ENCODE measurements at places on chromosomes 6 and 20. TPM values are rescaled to one million over a fixed set of nuclear protein-coding genes. Genes with fewer than 3 reads are reported as not detected.

GRCh38 chr6:42251911-42252637, 34.4 kb upstream of the MRPS10 start:
- no peak for DNase-seq

GRCh38 chr6:169869301-169869700, 117.9 kb downstream of the ERMARD start:
- no peak for DNase-seq

- DNase-seq, result no peak
These were observed 666.6 kb upstream of the CITED2 start for GRCh38 chr6:140041056-140041455.

The POU3F2 gene
- total RNA-seq, result not detected

DNA sequence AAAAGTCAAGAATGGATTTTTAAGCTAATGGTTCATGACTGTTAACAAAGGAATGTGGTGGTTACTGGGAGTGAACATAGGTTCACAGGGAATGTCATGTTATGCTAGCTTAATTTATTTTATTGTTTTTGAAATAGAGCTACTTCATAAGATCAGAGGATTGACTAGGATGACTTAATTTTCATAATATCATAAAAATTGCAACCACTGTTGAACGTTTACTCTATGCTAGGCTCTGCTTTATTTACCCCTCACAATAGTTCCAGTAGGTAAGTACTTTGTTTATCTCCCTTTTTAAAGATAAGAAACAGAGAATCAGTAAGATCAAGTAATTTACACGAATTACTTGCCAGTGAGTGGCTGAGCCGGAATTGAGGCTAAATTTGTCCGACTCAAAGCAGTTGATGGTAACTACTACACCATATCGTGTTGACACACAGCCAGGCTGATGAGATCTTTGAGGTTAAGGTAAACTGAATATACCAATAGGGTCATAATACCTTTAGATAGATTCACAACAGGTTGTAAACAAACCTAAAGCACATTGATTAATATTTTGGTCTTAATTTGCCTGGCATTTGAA, 194.6 kb upstream of the CITED2 start:
- DNase-seq, result no peak

GRCh38 chr20:62837790-62838127, 20.9 kb downstream of the COL9A3 start:
- no peak for DNase-seq

GRCh38 chr6:26344658-26345057, 20.3 kb upstream of the BTN3A2 start:
- no peak for DNase-seq

The SH3BGRL2 gene
- 30.5 TPM for total RNA-seq

DNA sequence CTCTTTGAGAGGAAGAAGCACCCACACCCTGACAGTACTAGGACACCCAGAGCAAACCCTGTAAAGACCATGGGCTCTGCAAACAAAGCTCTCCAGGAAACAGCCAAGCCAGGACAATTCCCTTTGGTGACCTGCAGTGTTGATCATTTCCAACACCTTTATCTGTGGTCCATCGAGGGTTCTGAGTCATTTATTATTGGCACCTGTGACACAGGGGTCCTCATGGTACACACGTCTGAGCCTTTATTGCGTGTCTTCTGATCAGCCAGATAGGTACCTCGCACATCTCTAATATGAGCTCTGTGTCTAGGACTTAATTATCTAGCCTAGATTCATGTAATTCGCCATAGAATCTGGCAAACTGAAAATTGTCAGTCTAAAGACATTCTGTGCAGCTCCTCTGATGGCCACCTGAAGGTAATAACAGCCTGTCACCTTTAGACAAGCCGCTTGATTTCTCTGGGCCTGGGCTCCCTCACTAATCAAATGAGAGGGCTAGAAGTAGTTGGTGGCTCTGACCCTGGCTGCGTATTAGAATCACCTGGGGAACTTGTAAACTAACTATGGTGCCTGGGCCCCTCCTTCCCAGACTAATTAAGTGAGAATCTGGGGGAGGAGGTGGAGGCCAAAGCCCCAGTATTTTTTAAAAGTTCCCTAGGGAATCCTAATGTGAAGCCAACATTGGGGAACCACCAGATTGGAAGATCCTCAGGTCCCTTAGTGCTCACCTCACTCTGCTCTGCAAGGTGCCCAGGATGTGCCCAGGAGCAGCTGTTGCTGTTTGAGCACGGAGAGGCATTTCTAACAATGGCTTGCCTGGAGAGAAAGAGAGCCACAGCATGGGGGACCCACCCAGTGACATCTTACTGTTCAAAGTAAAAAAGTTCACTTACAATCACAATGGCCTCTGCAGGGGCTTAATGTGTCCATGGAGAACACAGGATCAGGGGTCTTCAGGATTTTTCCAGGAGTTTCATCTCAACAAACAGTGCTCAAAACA, 122.0 kb upstream of the ARID1B start:
- no peak for DNase-seq

GRCh38 chr6:168658059-168658458, 217.1 kb downstream of the SMOC2 start:
- DNase-seq, result no peak

DNA sequence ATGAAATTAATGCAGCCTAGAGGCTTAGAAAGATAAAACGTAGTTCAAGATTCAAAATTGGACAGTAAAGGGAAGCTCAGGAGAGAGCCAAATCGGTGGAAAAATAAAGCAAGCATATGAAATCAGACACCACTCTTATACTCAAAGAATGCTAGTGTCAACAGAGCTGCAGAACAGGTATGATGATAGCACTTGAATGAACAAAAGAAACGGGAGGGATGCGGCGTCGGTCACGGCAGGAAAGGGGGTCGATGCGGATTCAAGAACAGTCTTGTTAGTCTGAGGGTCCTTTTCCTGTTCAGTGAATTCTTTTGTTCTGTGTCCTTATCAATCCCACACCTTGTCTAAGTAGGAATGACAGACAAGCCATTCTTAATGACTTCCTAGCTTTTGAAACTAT, 114.4 kb downstream of the FOXC1 start:
- DNase-seq, result no peak

DNA sequence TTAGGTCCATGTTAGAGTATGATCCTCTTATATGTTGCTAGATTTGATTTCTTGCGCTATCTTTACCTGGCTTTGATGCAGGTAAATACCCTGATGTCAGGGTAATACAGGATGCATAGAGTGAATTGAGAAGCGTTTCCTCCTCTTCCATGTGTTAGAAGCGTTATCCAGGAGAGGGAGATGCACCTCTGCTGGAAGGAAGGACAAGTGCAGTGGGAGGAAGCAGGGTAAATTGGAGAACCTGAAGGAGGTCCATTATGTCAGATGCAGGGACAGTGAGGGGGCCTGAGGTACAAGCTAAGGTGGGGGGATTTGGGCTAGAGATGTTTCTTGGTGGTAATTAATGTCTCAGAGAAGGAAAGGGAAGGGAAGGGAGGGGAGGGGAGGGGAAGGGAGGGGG, 7.7 kb downstream of the SHLD1 start:
- no peak for DNase-seq

GRCh38 chr6:87074101-87074621, 20.7 kb downstream of the CGA start:
- DNase-seq, result no peak

DNA sequence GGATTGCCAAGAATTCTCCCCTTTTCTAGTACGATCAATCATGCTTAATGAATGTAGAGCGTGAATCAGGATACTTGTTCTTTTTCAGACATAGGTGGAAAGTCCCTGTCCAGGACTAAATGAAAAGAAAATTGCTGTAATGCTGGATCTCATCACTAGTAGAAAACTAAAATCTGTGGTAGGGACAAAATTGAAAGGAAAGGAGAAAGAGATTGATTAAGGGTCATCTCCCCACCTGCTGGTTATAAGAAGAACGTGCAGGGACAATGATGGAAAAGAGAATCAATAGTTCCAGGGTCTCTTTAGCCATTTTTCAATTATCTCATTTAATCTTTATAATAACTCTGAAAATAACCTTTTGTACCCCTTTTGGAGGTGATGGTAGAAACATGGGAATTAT, 18.7 kb upstream of the HLA-DRB1 start:
- no peak for DNase-seq

The RBM24 gene
- total RNA-seq, result 10.9 TPM

GRCh38 chr6:158718461-158719046, 68.7 kb downstream of the SYTL3 start:
- no peak for DNase-seq

- no peak for DNase-seq
These were observed 307.6 kb downstream of the TSHZ2 start for GRCh38 chr20:53279735-53280134.

DNA sequence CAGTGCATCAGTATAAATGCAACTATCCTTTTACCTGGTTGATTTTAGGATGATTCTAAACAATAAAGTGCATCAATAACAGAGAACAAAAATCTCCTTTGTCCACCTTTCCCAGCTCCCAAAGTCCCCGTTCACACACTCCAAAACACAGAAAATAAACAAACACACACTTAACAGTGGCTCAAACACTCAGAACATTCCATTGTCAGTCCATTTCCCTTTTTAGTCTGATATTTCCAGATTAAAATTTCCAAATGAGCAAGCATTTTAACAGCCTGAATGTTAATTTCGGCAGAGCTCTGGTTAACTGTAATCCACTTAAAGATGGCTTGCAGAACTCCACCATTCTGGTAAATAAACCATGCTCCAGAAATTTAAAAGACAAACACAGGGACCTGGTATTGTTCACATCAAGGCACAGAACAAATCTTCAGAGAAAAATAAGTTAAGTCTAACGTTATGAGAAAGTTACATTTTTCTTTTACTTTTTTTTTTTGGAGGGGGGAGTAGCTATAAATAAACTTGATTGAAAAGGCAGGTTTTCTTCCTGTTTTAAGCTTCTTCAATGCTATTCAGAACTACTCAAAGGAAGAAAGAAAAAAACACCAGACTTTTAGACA, 100.8 kb downstream of the DST start:
- DNase-seq, result no peak

DNA sequence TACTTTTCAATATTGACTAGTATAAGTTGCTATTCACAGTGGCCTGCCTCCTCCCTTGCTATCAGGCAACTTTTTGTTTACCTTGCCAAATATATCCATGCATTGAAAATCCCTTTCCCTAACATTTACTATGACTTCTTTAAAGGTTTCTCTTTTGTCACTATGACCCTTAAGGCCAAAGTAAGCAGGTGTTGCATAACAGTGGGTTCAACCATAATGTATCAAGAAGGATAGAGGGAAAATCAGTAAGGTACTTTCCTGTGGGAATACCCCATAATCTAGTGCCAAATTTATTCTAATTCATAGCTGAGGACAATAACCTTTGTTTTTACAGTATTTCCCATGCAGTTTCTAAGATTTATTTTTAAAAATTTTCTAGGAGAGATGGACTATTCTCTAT, 527.6 kb downstream of the CDKAL1 start:
- DNase-seq, result no peak

The RSPO3 gene
- 123 TPM for total RNA-seq

The SLC17A1 gene
- total RNA-seq, result not detected

DNA sequence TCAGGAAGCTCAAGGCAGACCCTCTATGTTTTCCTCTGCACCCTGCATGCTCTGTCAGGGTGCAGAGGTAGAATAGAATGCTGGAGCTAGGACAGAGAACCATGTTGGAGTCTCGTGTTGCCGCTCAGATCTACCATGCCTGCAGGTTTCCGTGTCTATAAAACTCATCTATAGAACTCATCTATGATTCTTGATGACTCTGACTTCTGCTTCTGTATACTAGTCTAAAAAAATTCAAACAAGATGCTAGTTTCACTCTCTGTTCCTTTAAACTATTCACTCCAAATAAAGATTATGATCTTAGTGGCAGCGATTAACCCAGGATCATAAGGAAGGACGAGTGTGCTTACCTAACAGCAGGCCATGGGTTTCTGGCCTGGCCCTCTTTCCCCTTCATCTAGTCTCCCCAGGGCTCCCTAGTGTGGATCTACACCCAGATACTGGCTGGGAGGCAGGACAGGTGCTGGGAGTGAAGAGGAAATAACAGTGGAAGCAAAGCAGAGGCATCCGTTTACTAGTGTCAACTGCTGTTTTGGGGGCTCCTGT, 162.7 kb upstream of the SUPT3H start:
- no peak for DNase-seq

DNA sequence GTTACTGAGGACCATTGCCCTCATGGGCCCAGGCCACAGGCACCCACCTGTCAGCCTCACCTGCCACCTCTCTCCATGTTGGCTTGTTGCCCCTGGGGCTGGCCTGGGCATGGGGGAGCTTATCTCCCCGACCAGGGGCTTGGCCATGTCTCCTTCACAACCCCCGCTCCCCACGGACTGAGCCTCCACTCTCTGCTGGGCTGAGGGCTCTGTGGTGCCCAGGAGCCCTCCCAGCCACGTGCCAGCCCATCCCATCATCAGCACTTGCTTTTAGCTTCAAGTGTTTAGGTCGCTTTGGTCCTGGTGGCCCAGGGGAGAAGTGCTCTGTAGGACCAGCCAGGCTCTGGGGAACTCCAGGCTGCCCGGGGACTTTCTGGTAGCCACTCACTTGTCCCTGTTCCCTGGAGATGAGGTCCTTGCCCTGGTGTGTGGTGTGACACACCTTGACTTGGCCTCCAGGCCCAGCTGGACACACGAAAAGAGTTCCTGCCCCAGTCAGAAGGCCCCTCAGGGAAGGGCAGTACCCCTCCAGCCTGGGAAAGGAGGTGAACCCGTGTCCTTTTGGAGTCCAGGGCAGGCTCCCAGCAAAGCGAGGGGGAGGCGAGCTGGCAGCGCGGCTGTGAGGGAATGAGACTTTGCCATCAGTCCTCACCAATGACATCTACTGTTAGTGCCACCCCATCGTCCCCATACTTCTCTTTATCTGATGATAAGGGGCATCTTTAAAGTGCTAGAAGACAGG, 352.6 kb downstream of the ZFAND3 start:
- DNase-seq, result no peak

- peak; percentile 95 for DNase-seq
These were observed 3.9 kb upstream of the SOX4 start for GRCh38 chr6:21589352-21590345.

DNA sequence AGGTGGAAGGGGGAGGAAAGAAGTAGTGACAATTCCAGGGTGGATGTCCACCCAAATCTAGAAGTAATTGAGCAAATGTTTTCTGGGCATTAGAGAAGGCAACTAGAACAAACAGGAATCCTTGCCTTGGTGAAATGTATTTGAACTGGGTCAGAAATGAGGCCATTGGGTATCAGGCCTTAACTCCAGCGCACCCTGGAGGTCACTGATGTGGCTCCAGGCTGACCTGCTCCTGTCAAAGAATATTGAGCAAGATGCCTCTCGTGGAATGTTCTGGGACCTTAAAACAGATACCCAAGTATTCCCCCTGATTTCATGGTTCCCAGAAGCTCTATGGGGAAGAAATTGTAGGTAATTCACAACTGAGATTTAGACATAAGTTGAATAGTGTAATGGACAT, 6.9 kb downstream of the HLA-DPB1 start:
- DNase-seq, result peak; percentile 50

DNA sequence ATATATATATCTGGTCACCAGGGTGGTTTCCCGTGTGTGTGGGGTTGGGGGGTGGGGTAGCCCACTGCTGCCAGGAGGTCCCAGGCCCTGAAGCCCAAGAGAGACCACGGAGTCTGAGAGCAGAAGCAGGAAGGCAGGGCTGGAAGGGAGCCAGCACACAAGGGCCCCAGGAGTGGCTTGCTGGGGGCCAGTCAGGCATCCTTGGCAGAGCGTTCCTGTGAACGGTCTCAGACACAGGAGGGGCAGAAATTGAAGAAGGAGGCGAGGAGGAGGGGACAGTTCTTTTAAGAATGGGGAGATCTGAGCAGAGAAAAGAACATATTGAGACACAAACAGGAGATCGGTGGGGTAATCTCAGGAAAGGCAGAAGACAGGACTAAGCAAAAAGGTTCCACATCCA, 1.9 kb upstream of the EBF4 start:
- no peak for DNase-seq

The GPSM3 gene
- 9.6 TPM for total RNA-seq
